ENCODE measurements at places on chromosomes 4 and X. TPM values are rescaled to one million over a fixed set of nuclear protein-coding genes. Genes with fewer than 3 reads are reported as not detected.

LDOC1 gene
- total RNA-seq = 3.1 TPM

PAGE4 gene
- total RNA-seq = not detected

SPANXN3 gene
- not detected for total RNA-seq

AFM gene
- total RNA-seq = not detected

ARHGAP36 gene
- total RNA-seq = not detected

- DNase-seq = no peak
Observed at GRCh38 chr4:81498046-81498445, 26.3 kb upstream of the RASGEF1B start.

DNA sequence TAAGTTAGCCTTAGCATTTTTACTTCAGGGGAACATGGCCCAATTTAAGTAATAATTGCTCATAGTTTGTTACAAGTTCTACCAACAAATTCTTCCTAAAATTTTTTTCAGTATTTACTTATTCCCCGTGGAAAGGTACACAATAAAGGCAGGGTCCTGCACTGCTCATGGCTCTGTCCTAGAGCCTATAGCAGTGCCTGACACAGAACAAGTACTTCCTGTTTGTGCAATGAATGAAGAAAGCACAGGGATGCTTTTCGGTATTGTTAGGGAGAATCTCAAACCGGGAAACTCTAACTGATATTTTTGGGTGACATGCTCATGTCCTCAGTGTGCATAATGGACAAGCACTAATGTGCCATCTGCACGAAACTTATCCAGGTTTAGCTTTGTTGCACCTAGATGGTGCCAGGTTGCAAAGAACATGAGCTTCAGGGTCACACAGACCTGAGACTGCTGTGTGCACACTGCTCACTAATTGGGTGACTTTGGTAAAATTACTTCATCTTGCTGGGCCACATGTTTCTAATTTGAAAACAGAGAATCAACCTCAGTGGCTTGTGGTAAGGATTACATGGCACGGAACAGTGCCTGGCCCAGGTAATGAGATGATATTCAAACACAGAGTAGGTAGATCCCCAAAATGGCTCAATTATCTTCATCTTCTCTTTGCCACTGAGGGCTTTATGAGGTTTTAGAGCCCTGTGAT lies 175.8 kb upstream of the NPY2R start:
- DNase-seq = no peak

- DNase-seq = peak; percentile 84
Observed at GRCh38 chr4:149113804-149114430, 671.7 kb upstream of the NR3C2 start.

DNA sequence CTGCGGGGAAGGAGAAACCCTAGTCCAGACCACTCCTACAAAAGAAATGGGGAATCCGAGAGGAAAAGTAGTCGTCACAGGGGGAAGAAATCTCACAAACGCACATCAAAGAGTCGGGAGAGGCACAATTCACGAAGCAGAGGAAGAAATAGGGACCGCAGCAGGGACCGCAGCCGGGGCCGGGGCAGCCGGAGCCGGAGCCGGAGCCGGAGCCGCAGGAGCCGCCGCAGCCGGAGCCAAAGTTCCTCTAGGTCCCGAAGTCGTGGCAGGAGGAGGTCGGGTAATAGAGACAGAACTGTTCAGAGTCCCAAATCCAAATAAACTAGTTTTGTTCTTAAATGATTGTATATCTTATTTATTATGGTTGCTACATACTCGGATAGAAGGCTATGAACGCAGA lies 31.7 kb downstream of the AP1S2 start:
- DNase-seq = no peak

GRCh38 chr4:144304025-144304424 lies 163.5 kb upstream of the GYPA start:
- no peak for DNase-seq

GRCh38 chr4:7192252-7193029 lies at the start of gene SORCS2:
TSS of gene SORCS2 (plus strand) at chr4:7192538.
- DNase-seq = peak; percentile 27

GRCh38 chr4:84501721-84502267 lies 2.7 kb upstream of the NKX6-1 start:
- no peak for DNase-seq

GRCh38 chrX:80021621-80022020 lies 7.1 kb downstream of the TBX22 start:
- DNase-seq = no peak

GRCh38 chr4:48756689-48757220 lies 23.3 kb downstream of the FRYL start:
- peak; percentile 7 for DNase-seq

GRCh38 chrX:71493111-71493613 lies 39.7 kb upstream of the OGT start:
- DNase-seq = no peak

GRCh38 chrX:133250184-133251100 lies 32.3 kb upstream of the TFDP3 start:
- DNase-seq = no peak

DNA sequence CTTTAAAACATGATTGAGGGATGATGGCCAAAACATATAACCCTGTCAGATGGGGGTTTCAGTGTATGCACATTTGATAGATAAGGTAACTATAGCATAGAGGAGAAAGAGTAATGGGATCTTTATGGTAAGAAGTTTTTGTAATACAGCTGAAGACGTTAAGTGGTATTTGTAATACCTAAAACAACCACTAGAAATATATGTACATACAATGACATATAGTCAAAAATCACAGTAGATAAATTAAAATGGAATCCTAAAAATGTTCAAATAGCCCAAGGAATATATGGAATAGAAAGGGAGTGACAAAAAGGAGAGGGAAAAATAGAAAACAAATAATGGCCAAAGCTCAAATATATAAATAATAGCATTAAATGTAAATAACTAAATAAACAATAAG lies 371.3 kb upstream of the FSTL5 start:
- no peak for DNase-seq

- no peak for DNase-seq
Observed at GRCh38 chr4:1747603-1747967, 26.3 kb downstream of the TACC3 start.

Measured in A172 (cell line).